Stimulated activated CD8-positive, alpha-beta memory T cell treated with anti-CD3 and anti-CD28 coated beads, Interleukin-2, amount 100 ng/mL, for 48 hours (primary cell): ENCODE measurements at places on chromosomes 7 and 10.
A peak's percentile ranks its signal among the peaks of the same experiment; 100 is the strongest.

DNA sequence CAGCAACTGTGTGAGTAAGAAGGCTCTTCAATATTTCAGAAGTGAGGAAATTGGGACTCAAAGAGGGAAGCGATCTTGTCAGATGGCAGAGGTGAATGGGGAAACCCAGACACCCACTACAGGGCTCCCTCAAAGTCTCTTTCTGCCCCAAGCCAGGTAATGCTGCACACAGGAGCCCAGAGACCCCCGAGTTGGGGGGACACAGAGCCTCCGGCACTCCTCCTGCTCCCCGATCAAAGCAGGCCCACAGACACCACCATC is 139.4 kb downstream of the TNS3 start:
- no peak for DNase-seq

GRCh38 chr7:150367677-150368095 is 936 bp upstream of the REPIN1 start:
- no peak for DNase-seq

GRCh38 chr7:97573065-97573464 is 158.8 kb upstream of the TAC1 start:
- no peak for DNase-seq

- DNase-seq: peak; percentile 91
Observed at GRCh38 chr7:65981965-65982792, at the start of gene GUSB. TSS of gene GUSB (minus strand) at chr7:65982213. CDS start at chr7:65982183, 30 bp downstream.

GRCh38 chr7:4091767-4092166 is 590.3 kb upstream of the FOXK1 start:
- no peak for DNase-seq

DNA sequence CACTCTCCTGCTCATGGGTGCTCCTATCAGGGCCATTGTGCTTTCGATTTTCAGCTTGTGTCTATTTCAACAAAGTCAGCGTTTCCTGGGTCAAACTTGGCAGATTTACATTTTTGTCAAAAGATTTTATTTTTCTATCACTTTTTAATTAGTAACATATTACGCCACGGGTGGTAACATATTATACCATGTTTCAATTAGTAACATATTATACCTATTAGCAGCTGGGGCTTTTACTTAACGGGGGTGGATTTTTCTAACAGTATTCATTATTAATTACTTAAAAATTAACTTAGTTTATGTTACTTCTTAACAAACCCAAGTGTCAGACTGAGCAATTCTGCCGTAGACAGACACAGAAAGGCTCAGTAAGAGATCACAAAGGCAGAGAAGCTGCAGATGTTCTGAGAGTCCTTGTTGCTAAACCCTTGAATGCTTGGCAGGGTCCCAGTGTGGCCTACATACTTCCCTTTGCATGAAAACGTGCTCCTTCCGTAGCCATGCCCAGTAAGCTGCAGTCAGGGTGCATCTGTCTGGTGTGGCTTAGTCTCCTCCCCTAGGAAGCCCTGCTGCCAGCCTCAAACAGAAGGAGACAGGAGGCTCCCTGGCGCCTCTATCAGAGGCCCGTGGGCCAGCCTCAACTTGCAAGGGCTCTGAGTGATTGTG is 263.1 kb upstream of the CXCL12 start:
- DNase-seq: no peak

- no peak for DNase-seq
Observed at GRCh38 chr10:95229724-95230627, 35.9 kb downstream of the ACSM6 start.
